ENCODE measurements at places on chromosomes 11 and 22.

DNA sequence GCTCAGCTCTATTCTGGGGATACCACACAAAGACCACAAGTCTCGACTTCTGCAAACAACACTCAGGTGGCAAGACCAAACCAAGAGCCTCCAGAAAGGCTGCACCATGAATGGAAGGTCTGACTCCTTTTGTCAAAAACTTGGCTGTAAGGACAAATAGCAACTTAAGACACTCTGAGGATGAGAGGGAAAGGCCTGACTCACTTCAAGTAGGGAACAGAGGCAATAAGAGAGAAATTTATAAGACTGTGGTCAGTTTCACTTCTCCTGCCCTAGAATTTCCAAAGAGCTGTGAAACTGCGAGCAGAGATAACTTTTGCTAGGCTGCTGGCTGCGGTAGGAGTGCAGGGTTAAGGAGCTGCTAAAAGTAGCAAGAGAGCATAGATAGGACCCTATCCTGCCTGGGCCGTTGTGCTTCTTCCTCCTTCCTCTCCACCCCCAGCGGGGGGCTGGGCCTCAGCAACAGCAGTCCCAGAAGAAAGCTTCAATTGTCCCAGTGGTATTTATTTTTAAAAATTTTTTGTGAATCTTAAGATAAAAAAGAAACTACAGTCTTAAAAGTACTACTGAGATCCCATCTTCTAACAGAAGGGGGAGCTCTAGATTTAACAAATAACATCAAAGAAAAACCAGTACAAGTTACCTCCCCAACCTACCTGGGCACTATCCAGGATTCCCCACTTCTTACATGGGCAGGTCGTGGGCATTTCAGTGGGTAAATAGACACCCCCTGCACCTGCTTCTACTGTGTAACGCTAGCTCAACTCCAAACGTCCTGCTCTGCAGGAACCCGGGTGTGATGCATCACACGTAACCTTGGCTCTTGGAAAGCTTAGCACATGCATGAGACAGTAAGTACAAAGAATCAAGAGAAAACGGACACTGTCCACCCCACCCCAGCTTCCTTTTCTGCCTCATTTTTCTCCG is 66.4 kb downstream of the SGSM3 start:
- DNase-seq = peak; percentile 43

- DNase-seq = no peak
Measured at GRCh38 chr11:14029971-14030920, 67.7 kb downstream of the SPON1 start.

DNA sequence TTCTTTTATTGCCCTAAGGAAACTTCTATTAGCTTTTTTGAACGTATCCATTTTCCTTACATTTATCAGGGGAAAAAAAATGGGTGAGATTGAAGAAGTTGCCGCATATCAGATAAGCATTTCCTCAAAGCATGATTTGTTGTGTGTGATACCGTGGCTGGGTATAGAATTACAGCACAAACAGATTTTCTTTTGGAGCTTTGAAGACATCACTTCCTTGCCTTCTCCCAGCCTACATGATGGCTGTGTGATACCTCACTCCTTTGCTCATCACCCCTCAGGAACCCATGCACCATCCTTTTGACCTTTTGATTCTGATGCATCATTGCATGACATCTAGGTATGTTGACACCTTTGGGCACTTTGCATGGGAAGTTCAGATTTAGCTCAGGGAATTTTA is 1155.3 kb downstream of the BRD1 start:
- no peak for DNase-seq

GRCh38 chr11:103581760-103582159 is 454.7 kb upstream of the DDI1 start:
- peak; percentile 46 for DNase-seq

DNA sequence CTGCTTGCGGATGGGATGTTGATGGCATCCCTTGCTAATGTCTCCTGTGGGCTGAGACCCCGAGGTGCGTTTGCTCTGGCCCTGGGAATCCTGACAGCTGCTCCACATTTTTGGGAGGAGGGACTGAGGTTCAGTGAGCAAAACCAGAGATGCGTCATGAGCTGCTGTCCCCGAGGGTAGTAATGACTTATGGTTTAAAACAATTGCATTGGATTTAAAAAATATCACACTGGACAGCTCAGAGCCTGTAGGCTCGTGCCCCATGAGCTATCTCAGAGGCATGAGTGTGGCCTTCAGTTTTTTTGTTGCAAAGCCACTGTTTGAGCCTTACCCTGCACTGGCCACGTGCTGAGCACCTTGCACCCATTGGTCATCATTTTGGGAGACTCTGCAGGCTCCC is 20.9 kb upstream of the PARVG start:
- DNase-seq = no peak

GRCh38 chr22:46794491-46794890 is 32.0 kb downstream of the TBC1D22A start:
- no peak for DNase-seq
